Endothelial cell of umbilical vein (primary cell): ENCODE measurements at places on chromosomes 12 and 14. TPM values are rescaled to one million over a fixed set of nuclear protein-coding genes. Genes with fewer than 3 reads are reported as not detected.

ANO4 gene
- total RNA-seq: 0.12 TPM in 1 of 2 replicates, not detected in the other

CNTN1 gene
- total RNA-seq: 0.07 TPM in 1 of 2 replicates, not detected in the other

PRH2 gene
- total RNA-seq: not detected in 2 replicates

SOX5 gene
- total RNA-seq: 2.9 and 3.5 TPM in 2 replicates

CACNA1C gene
- not detected in 2 replicates for total RNA-seq

LEMD3 gene
- 24.2 and 29.0 TPM in 2 replicates for total RNA-seq

PZP gene
- 0.84 and 0.88 TPM in 2 replicates for total RNA-seq

LRP10 gene
- 119 and 123 TPM in 2 replicates for total RNA-seq

P2RX2 gene
- not detected in 2 replicates for total RNA-seq

C12orf43 gene
- total RNA-seq: 24.7 and 26.1 TPM in 2 replicates

IAPP gene
- total RNA-seq: not detected in 2 replicates

TMEM132D gene
- not detected in 2 replicates for total RNA-seq

KITLG gene
- total RNA-seq: 32.5 and 46.4 TPM in 2 replicates

HOXC11 gene
- not detected in 2 replicates for total RNA-seq

KRT73 gene
- total RNA-seq: not detected in 2 replicates

SPX gene
- not detected in 2 replicates for total RNA-seq

CD4 gene
- not detected in 2 replicates for total RNA-seq

SRRM4 gene
- not detected in 2 replicates for total RNA-seq
